ENCODE measurements at places on chromosomes 16 and 17.

DNA sequence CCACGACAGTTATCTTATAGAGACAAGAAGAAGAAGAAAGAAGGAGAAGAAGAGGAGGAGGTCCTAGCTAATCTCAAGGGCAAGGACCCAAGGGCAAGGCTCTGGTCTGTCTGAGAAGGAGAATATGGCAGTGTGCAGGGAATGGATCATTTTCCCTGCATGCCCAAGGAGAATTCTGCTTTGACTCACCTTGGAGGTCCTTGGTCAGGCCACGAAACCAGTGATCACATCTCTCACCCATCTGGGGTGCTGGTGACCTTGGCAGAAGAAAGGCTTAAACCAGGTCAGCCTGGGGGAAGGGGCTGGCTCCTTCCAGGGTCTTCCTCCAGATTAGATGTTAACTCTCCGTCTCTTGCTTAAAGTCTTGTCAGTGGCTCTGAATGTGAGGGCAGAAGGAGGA, 1.6 kb upstream of the FMNL1 start:
- no peak for DNase-seq

DNA sequence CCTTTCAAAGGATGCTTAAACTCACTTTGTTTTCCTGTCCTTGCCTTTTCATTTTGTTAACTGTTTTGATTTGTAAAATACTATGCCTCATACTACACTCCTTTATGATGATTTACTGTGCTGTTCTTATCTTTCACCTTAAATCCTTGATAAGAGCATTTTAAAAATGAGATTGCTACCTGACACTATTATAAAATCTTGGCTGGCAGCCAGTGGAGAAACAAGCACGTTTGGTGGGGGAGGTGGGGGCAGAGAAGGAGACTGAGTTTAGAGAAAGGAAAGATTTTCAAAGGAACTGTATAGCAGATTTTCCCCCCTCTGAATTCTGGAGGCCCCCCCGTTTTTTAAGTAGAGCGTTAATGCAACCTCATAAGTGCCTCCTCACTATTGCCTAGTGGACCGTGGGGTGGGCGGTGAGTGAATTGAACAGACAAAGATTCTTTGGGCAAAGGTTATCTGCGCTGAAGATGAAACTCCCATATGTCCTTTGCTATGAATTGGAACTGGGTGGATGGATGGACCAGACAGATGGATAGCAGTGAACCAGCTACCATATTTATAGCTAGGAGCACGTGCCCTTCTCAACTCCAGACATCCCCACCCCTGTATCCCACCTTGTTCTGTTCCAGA, 200.2 kb downstream of the CCDC182 start:
- no peak for DNase-seq

GRCh38 chr16:48622456-48623303, 12.7 kb upstream of the N4BP1 start:
- DNase-seq, result no peak

DNA sequence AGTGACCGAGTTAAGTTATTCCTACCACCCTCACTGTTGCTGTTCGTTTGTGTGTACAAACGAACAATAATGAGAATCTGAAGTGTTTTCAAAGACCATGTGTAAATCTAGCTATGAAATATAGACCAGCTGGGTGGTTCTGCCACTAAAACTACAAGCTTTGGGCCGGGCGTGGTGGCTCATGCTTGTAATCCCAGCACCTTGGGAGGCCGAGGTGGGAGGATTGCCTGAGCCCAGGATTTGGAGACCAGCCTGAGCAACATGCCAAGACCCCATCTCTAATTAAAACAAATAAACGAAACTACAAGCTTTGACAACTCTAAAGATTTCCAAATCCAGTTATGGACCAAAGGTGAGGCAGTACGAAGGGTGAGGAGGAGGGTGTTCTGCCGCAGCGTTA, 973 bp downstream of the RECQL5 start:
- no peak for DNase-seq

DNA sequence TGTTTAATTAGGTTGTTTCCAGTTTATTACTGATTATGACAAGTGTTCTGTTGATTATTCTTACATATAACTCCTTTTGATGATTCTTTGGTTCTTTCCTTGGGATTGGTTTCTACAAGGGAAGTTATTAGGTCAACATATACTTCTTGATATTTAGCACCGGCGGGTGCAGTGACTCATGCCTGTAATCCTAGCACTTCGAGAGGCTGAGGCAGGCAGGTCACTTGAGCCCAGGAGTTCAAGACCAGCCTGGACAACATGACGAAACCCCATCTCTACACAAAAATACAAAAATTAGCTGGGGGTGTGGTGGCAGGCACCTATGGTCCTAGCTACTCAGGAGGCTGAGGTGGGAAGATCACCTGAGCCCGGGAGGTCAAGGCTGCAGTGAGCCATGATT, 120.2 kb upstream of the HAS3 start:
- no peak for DNase-seq

DNA sequence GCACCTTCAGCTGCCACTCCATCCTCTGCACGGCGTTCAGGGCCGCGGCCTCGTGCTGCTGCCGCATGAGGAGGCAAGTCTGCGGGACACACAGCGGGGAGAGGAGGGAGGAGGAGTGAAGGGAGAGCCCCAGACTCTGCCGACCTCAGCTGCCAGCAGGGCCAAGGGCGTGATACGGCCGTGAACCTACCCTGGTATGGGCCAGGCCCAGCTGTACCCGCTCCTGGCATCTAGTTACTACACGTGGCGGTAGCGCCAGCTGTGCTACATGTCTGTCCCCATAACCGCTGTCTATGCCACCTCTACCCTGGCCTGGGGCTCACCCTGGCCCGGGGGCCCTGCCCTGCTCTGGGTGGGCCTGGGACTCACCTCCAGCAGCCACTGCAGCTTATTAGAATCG, 51.1 kb downstream of the ZNF778 start:
- no peak for DNase-seq

DNA sequence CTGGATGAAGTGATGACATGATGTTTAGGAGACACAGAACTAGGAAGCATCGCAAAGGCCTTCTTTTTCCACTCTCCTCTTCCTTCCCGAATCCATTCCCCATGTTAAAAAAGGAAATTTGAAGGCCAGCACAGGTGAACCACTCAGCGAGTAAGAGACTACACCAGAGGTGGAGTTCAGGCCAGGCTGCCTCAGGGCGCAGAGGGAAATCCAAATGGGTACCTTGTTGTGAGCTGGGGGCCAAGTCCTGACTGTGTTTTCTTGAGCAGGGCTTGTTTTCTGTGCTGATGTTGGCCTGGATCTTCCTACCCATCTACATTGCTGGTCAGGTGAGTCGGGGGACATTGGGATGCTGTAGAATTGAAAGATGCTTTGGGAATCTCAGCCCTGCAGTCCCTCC, 26.1 kb downstream of the SLC5A11 start:
- no peak for DNase-seq

- DNase-seq, result no peak
These were observed 5.6 kb upstream of the CRYM start for GRCh38 chr16:21283521-21284289.

GRCh38 chr17:962670-963069, 16.9 kb downstream of the NXN start:
- DNase-seq, result no peak

GRCh38 chr16:53849994-53850393, 146.0 kb downstream of the FTO start:
- no peak for DNase-seq

GRCh38 chr17:34562387-34562786, 17.0 kb upstream of the TMEM132E start:
- DNase-seq, result no peak
